ENCODE measurements at places on chromosomes 3 and 15.

DNA sequence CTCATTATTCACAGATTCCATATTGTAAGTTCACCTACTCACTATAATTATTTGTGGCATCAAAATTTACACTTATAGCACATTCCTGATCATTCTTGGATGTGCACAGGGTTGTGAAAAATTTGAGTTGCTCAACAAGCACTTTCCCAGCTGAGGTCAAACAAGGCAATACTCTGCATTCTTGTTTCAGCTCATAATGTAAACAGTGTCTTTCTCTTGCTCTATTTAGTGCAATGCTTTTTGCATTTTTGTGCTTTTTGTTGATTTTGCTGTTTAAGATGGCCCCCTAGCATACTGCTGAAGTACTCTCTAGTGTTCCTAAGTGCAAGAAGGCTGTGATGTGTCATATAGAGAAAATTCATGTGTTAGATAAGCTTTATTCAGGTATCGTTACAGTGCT is 66.7 kb upstream of the TNIK start:
- no peak for DNase-seq

DNA sequence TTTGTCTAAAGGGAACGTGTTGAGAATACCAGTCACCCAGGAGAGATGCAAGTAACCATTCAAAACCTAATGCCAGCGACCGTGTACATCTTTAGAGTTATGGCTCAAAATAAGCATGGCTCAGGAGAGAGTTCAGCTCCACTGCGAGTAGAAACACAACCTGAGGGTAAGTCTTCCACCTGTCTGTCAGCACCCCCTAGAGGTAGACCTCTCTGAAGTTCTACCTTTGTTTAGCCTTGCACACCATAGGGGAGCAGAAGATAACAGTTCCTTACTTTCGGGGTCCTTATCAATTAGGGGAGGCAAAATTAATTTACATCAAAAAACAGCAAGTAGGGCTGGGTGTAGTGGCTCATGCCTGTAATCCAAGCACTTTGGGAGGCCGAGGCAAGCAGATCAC is 124.4 kb downstream of the HCN4 start:
- peak; percentile 46 for DNase-seq

GRCh38 chr3:175511219-175511785 is 652.2 kb downstream of the NAALADL2 start:
- DNase-seq = no peak

GRCh38 chr15:49815950-49816349 is 195.1 kb downstream of the DTWD1 start:
- DNase-seq = peak; percentile 58

DNA sequence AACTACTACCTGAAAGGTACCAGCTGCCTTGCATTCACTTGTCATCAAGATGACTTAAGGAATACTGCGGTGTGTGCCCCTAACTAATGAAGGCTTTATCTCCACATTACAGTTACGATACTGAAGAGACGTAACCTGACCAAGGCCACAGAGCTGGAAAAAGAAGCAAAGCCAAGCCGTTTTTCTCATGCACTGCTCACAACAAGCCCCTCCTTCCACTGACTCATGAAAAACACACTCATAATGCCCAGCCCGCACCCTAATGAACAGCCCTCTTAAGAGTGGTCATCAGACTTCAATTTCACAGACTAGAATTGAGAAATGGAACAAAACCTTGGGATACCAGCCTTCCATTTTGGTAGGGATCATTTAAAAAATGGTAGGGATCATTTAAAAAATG is 11.6 kb downstream of the PSMD6 start:
- DNase-seq = no peak

- DNase-seq = no peak
These were observed 132.2 kb upstream of the TBC1D5 start for GRCh38 chr3:17874636-17875035.

- DNase-seq = no peak
These were observed 27.3 kb upstream of the PARL start for GRCh38 chr3:183911763-183912506.

GRCh38 chr15:45185903-45186770 is 1.6 kb downstream of the SHF start:
- no peak for DNase-seq

- no peak for DNase-seq
These were observed 40.3 kb downstream of the CCR4 start for GRCh38 chr3:32991781-32992180.
